Activated CD8-positive, alpha-beta memory T cell treated with anti-CD3 and anti-CD28 coated beads for 48 hours (primary cell): ENCODE measurements at places on chromosomes 11 and 22.

GRCh38 chr11:132037956-132038355 lies 667.5 kb downstream of the NTM start:
- DNase-seq, result no peak

- no peak for DNase-seq
Observed at GRCh38 chr22:50548040-50548920, 2.6 kb downstream of the KLHDC7B start.

DNA sequence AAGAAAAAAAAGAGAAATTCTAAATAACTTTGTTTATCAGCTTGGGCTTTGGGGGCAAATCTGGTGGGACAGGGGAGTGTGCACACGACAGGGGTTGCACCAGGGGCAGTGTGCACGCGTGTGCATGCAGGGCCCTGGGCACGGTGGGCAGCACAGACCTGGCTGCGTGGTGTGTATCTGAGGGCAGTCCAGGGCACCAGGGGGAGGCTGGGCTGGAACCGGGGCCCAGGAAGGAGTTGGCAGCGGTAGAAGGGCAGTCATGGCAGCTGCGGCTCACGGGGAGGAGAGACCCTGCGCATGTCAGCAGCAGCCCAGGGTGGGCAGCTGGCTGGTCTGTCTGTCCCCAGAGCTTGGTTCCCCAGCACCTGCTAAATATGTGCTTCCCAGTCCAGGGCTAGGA lies 4.3 kb downstream of the KRTAP5-5 start:
- DNase-seq, result no peak

GRCh38 chr11:83287631-83288030 lies 1.5 kb upstream of the CCDC90B start:
- no peak for DNase-seq

- no peak for DNase-seq
Observed at GRCh38 chr11:10597877-10598351, 29.4 kb upstream of the LYVE1 start.

DNA sequence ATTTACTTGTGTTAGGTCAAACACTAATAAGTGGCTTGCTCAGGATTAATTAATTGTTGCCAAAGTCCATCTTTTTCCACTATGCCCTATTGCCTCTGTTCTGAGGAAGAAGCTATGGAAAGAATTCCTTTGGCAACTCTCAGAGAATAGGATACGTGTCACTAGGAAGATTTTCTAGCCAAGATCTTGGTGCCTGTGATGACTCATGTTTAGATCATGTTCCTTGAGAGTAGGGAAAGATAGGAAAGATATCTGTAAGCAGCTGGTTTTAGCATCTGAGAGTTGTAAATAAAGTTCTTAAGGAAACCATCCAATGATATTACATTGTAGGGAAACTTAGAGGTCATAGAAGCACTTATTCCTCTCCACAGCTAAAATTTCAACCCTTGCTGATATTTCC lies 15.7 kb downstream of the SLN start:
- no peak for DNase-seq

GRCh38 chr11:104705490-104706190 lies 192.6 kb downstream of the CASP12 start:
- no peak for DNase-seq

DNA sequence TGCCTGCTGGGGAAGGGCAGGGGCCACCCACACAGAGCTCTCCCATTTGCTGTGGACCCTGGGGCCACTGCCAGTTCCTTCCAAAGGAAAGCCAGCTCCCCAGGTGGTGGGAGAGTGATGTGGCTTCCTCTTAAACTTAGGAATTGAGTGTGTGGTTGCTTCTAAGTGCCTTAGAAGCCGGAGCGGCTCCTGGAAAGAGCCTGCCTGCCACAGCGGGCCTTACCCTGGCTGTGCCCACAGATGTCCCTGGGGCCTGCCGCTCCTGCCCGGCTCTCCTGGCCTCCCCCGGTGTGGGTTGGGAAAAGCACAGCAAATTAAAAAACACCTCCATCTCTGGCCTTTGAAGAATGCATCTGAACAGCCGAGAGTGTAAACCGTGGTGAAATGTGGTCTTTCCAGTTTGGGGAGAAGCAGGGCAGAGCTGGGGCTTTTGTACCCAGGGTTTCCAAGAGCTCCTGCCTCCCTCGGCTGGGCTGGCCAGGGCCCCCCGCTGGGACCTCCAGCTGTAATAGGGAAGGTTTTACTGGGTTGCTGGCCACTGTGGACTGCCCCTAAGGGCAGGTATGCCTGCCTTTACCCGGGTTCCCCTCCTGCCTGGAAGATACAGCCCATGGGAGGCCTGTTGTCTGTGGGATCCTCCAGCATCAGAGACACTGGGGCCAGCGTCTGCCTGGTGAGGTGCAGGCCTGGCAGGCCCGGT lies 30.2 kb downstream of the LRP5 start:
- no peak for DNase-seq

DNA sequence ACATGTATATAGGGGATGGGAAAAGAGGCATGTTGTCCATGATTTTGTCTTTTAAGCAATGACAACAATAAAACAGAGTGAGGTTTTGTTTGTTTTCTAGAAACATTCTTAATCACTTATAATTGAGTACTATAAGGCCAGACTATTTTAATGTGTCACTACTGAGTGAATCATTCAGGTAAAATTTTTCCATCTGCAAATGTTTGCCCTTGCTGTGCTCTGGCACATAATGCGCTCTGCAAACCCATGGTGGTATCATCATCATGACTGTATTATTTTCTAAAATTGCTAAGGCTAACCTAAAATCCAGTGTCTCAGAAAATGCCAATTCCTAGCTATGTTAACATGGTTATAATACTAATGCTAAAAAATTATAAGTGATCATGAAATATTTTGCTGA lies 261.2 kb downstream of the CADM1 start:
- DNase-seq, result no peak

DNA sequence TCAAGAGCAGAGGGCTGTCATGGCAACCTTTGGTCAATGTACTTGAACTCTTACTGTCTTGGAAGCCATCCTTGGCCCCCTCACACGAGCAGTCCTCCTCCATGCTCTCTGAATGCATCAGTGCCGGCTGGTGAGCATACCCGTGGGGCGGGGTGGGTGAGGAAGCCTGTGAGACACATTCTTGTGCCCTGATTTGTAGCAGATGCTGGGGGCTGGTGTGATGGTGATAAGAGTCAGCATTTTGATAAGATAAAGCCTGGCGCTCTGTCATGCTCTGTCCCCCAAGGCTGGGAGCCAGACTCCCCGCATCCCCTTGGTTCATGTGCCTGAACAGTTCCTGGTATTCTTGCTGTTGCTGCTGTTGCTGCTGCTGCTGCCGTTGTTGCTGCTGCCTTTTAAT lies 20.5 kb upstream of the APOA1 start:
- DNase-seq, result no peak

DNA sequence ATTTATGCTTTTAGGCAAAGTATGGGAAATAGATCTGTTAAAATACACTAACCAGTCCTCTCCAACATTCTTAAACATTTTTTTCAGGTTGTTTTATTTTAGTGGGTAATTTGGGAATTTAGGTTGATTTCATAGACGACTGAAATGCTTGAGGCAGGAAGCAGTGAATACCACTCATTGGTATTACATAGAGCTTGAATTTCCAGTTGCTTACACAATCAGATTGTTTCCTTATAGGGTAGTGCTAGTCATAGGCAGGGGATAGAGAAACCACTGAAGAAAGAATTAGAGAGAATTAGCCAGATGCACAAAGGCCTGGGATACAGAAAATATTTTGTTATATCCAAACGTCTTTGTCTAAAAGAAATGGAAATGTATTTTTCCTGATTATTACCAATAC lies 23.9 kb upstream of the LYVE1 start:
- DNase-seq, result no peak

DNA sequence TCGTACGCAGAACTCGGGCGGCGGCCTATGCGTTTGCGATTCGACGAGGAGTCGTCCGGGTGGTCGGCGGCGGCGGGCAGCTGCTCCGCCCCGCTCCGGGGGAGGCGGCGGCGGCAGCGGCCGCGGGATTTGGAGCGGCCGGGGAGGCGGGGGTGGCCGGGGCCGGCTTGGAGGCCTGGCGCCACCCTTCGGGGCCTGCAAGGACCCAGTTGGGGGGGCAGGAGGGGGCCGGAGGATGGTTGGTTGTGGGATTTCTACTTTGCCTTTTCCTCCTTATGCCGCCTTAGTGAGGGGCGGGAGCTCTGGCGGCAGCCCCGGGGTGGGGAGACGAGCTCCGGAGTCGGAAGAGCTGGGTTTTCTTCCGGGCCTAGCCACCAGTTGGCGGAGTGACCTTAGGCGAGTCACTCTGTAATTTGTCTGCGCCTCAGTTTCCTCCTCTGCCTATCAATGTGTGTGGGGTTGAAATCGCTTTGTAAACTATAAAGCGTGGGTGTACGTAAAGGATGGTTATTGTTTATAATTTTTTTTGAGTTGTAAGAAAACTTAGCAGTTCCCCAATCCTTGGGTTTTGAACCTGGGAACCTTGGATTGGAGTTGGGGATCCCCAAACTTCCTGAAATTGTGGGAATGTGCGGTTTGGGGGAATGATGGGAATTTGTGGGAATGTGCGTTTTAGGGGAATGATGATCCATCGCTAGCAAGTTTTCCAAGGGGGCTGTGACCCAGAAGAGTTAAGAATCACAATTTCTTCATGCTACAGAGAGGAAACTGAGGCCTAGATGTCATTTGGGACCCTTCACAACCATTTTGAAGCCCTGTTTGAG lies 679 bp downstream of the TUG1 start:
- DNase-seq, result peak; percentile 16

GRCh38 chr11:6862961-6863360 lies at the start of gene OR10A2:
TSS of gene OR10A2 (plus strand) at chr11:6863057. CDS start at chr11:6869755, 6,698 bp downstream.
- no peak for DNase-seq

DNA sequence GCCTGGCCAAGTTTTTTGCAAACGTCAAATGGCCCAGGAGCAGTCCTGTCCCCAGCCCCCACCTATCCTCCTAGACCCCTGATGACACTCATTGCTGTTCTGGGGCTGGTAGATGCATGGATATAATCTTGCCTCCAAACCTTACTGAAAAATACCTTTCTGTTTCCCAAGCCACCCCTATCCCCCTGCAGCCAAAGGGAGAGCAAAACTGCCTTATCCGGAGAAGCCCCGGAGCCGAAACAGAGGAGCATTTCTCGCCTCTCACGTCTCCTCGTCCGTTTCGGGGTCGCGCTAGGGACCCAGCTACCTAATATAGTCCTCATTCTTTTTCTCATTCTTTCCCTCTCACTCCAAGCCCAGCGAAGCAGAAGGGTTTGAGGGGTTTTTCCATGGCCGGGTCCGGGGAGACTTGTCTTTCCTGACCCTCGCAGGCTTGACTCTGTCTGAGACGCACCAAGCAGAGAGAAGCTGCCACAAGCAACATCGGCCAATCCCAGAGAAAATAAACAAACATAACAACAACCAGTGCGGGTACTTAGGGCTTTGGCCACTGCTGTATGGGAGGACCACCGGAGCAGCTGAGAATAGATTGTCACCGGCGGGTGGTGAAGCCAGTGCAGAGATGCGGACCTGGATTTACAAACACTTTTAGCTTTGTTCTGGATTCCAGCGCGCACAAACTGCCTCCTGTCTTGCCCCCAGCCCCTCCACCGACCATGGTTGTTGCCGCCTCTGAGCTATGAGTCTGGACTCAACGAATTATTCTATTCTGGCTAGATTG lies 1.6 kb downstream of the BSX start:
- DNase-seq, result no peak

DNA sequence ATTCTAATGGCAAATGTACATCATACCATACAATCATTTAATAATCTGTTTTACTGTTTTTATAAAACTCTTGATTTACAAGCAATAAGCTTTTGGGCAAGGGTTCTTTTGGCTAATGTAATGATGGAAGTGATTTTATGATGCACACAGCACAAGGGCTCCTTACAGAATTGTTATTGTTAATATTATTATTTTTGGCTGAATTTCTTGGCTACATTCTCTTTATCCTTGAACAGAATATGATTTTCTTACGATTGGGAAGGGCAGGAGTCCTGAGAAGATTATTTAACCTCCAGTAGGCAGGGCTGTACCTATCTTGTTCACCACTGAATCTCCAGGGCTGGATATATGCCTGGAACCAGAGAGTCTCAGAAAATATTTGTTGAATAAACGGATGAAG lies 70.4 kb upstream of the ARHGAP20 start:
- DNase-seq, result no peak

- no peak for DNase-seq
Observed at GRCh38 chr11:70528046-70528793, 129.9 kb downstream of the CTTN start.

DNA sequence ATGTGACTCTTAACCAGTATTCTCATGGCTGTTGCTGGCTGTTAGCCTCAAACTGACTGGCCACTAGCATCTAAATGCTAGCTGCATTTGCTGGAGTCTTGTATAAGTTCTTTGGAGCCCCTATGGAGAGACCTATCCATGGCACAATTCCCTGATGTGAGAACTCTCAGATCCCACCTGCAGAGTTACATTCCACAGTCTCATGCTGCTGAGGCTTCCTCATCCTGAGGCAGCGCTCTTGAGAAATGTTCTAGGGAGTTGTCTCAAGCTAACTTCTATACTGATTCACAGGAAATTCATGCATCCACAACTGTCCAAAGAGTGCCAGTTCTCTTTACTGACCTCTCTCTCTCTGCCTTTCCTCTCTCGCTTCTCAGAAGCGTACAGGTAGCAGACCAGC lies 218.0 kb upstream of the PITPNB start:
- no peak for DNase-seq

DNA sequence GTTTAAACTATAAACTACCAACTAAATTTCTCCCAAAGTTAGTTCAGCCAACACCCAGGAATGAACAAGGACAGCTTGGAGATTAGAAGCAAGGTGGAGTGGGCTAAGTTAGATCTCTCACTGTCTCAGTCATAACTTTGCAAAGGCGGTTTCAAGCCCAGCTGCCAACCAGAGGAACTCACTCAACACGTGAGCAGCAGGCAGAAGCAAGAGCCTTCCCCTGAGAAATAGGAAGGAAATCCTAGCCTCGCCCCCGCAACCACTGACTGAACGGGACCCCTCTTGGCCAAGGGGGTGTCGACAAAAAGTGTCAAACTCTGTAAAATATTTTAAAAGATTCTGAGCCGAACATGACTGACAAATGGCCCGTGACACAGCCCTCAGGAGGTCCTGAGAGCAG lies 4.4 kb upstream of the KRTAP5-9 start:
- DNase-seq, result no peak

DNA sequence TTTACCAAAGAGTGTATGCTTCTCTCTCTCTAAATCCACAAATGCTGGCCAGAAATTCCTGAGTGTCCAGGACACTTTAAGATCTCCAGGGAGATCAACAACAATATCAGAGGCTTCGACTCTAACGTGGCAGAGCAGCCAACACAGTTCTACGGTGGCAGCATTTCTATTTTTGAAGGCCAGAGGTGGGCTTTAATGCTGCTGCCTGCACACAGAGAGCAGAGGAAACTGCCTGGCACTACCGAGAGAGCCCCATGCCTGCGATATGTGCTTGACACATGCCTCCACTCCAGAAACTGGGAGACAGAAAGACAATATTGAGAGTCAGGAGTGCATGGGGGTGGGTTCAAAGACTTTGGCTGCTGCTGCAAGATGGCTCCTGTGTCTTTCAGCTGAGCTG lies 48.8 kb upstream of the GALNT18 start:
- no peak for DNase-seq

- no peak for DNase-seq
Observed at GRCh38 chr11:93370260-93370659, 39.7 kb downstream of the DEUP1 start.

- no peak for DNase-seq
Observed at GRCh38 chr11:70063121-70063520, 15.0 kb upstream of the ANO1 start.
